ENCODE measurements at places on chromosomes 12 and 14.

DNA sequence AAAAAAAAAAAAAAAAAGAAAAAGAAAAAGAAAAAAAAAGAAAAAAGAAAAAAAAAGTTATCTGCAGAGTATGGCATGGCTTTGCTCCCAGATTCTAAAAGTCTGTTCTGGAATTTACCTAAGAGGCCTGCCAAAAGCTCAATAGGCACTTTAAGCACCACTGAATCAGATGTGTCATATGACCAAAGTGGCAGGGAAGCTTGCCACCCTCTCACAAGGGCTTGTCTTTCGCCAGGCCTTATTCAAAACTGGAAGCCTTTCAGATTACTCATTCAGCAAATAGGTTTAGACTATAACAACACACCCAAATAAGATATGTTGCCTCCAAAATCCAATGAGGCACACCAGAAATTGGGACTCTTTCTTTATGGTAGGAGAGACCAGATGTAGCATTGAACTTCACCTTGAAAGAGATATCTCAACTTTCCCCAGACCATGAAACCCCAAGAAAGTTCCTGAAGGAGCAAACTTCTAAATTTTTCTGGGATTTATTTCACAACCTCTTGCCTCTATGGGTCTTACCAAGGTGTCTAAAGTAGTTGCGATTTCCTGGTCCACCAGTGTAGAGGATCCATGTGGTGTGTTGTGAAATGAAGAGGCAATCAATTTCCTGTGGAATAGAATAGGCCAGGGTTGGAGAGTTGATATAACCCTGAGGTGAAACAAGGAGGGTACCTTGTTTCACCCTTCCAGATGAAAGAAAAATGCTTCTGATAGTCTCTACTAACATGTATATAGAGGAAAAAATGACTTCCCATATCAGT lies 218.8 kb downstream of the DAD1 start:
- H3K27ac ChIP-seq = no peak overlapping the region
- no peak overlapping the region for H3K4me3 ChIP-seq
- peaks cover 10% of the 10 kb centered on the region for H3K27me3 ChIP-seq
- no peaks in the 10 kb centered on the region for H3K36me3 ChIP-seq

DNA sequence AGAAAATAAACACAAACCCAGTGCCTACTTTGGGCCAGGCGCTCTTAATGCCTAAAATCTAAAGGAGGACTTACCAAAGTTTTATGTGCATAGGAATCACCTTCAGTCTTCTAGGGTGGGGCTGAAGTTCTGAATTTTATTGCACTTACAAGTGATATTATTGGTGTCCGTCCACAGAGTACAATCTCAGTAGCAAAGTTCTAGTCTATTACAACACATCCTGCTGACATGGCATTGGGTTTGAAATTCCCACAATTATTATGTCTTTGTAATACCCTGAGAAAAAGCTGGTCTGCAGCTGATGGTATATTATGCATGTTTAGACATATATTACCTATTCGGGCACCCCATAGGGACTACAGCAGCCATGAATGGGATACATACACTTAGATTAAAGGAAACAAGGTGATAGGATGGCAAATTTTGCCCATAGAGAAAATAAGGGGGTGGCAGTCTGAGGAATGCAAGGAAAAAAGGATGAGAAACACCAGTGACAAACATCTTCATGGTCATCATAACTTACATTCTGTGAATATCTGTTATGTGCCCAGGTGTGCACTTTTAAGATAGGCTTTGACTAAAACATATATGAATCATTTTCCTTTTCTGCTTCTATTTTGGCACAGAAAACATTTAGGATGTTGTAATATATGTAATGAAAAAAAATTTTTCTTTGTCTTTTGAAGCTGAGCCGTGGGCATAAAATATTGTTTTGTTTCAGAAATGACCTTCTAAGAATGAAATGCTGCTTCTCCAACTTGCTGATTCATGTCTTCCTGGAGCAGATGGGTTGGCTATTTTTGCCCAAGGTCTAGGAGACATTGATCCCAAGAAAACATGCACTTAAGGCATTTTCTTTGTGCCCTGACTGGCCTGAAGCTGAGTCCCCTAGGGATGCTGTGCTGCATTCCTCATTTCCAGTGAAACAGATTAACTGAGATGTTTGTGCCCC lies 27.2 kb upstream of the ALG10 start:
- no peak overlapping the region for H3K4me3 ChIP-seq
- no peaks in the 10 kb centered on the region for H3K27me3 ChIP-seq
- no peak for DNase-seq
- H3K27ac ChIP-seq = no peak overlapping the region
- no peaks in the 10 kb centered on the region for H3K4me1 ChIP-seq
- H3K36me3 ChIP-seq = no peaks in the 10 kb centered on the region

- H3K27me3 ChIP-seq = no peaks in the 10 kb centered on the region
- H3K36me3 ChIP-seq = no peaks in the 10 kb centered on the region
- H3K27ac ChIP-seq = no peak overlapping the region
- no peaks in the 10 kb centered on the region for H3K4me1 ChIP-seq
Observed at GRCh38 chr12:131063413-131063812, 109.7 kb downstream of the ADGRD1 start.

GRCh38 chr12:109346920-109347319 lies 780 bp upstream of the MYO1H start:
- no peak for DNase-seq

DNA sequence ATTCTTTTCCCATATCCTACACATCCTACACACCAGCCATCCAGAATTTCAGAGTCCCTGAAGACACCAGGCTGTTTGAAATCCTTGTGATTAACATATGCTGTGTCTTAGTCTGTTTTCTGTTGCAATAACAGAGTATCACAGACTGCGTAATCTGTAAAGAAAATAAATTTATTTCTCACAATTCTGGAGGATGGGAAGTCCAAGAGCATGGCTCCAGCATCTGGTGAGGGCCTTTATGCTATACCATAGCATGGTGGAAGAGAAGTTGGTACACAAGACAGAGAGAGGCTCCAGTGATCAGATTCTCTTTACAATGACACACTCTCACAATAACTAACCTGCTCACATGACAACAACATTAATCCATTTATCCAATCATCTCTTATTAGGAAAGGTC lies 4.1 kb downstream of the ART4 start:
- peaks cover 41% of the 10 kb centered on the region for H3K4me1 ChIP-seq
- H3K27ac ChIP-seq = no peak overlapping the region
- H3K36me3 ChIP-seq = no peaks in the 10 kb centered on the region
- no peaks in the 10 kb centered on the region for H3K27me3 ChIP-seq
- no peak for DNase-seq

All from GM23248 (cell line).